ENCODE measurements at places on chromosomes 6 and 20.

- DNase-seq: no peak
Observed at GRCh38 chr6:149907317-149907716, 9.4 kb upstream of the RAET1E start.

DNA sequence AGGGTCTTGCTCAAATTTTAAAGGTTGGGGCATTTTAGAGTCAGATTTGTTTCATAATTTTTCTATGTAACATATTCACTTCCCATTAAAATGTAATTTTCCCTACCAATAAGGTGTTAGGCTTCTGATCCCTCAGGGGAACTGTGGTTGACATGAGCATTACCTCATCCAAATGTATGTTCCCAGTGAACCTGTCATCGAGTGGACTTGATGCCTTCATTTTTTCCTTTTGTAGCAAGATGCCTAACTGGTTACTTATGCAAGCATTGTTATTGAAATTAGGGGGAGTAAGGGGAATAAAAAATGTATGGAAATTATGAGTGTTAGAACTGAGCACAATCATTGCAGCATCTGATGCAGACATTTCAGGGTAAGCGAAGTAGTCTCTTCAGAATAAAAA is 360.5 kb downstream of the BCKDHB start:
- DNase-seq: no peak

GRCh38 chr6:126020305-126021050 is 34.1 kb downstream of the TRMT11 start:
- DNase-seq: no peak

DNA sequence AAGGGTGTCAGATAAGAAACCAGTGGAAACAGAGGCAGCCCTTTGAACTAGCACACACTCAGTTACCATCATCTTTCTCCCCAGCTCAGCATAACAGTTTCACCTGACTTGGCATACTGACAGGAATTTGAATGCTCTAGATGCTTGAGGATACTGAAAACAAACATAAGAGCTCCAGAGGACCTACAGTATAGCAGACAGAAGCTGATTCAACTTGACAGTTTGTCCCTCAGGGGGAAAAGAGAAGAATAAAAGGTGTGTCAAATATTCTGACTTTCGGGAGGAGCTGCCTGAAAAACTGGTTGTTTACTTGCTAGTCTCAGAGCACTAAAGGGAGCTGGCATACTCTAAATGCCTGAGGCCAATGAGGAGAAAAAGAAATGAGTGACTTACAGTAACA is 35.1 kb downstream of the EYS start:
- DNase-seq: no peak

DNA sequence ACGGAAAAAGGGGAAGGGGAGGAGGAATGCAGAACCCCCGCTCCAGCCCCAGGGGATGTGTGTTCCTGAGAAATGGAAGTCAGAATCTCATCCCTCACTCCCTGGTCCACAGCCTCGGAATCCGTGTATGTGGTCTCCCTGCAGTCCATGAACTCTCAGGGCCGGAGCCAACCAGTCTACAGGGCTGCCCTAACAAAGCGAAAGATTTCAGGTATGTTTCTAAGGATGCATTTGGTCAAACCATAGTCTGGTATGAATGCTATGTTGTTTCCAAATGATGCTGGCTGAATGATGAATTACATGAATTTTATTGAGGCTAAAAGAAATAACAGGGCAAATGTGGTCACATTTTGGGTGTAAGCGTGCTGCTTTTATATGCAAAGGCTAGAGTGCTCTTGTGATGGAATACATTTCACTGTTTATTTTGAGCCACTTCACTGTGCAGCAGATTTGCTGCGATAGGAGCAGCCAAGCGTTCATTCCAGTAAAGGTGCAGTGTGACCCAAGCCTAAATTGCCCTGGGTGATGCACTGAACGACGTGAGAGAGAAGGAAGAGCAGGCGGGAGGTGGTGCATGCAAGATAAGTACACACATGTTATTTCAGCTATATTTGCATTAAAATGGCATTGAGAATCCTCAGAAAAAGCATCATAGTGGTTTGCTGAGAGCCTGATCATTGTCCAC is 52.4 kb downstream of the FNDC1 start:
- DNase-seq: no peak

DNA sequence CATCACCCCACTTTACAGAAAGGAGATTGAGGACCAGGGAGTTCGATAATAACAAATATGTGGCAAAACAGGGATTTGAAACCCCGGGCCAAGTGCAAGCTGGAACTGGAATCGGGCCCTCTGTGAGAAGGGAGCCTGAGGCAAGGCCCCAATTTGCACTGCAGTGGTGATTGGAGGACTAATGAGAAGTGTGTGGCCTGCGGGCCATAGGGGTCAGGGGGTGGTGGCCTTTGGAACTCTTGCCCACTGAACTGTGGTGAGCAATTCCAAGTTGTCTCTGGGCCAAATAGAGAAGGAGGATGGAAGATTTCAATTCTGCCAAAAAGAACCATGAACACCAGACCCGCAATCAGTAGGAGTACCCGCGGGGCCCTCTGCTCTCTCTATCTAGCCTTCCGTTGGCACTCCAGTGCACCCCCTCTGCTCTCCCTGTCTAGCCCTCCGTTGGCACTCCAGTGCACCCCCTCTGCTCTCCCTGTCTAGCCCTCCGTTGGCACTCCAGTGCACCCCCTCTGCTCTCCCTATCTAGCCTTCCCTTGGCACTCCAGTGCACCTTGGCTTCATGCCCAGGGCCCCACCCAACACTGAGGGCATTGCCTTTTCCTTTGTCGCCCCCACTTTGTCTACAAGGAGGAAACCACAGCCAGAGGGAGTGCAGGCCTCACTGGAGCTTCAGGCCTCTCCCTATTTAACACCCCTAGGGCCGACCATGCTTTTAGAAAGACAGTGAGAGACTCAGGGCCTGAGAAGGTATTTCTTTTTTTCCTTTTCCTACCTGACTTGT is 6.0 kb upstream of the PTPRA start:
- no peak for DNase-seq

- no peak for DNase-seq
Observed at GRCh38 chr6:13013681-13014503, 297.3 kb downstream of the PHACTR1 start.

DNA sequence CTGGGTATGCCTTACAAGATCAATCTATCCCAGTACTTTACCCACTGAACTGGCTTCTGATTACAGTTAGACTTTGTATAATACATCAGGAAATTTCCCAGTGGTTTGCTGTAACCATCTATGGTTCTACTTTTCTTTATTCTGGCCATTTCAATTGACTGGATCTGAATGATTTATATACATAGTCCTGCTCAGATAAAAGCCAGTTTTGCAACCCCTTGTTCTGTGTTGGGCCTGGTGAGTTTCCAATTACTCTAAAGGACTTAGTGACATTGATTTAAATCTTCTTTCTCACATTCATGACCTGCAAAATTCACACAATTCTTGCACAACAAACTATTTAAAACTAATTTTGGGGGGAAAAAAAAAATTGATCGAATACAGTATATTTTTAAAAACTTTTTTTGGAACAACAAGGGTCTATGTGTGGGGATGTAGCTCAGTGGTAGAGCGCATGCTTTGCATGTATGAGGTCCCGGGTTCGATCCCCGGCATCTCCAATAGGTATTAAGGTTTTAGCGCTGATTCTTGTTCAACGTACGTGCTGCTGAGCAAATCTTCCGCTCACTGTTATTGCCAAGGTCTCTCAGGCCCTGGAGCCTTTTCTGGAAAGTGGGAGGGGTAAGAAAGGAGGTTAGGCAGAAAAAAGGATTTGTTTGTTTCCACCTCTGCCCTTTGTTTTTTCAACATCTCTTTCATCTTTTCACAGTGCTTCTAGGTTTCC is 117.5 kb downstream of the GPX5 start:
- no peak for DNase-seq

Data from esophagus squamous epithelium (tissue), 5 donors.